ENCODE measurements at places on chromosomes 5 and 9.
A peak's percentile ranks its signal among the peaks of the same experiment; 100 is the strongest.

- no peak for DNase-seq
Observed at GRCh38 chr5:59418808-59419207, 474.7 kb downstream of the PDE4D start.

- DNase-seq = no peak
Observed at GRCh38 chr5:147472664-147473475, 37.0 kb downstream of the DPYSL3 start.

DNA sequence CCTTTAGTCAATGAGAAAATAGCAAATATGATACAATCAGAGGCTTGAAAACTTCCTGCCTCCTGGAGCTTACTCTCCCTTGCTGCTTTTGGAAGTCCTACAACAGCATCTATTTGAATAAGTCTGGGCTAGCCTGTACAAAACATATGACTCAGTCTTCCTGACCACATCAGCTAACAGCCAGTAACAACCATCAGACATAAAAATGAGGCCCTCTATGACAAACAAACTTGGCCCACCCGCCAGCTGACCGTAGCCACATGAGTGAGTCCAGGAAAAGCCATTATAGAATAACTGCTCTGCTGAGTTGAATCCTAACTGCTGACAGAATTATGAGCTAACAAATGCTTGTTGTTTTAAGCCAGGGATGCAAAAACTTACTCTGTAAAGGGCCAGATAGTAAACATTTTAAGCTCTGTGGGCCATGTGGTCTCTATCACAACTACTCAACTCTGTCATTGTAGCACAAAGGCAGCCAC is 347.6 kb downstream of the PTPRD start:
- no peak for DNase-seq

- DNase-seq = no peak
Observed at GRCh38 chr5:66551945-66552344, 44.2 kb upstream of the MAST4 start.

GRCh38 chr9:32968101-32969011 is 33.1 kb downstream of the APTX start:
- DNase-seq = no peak

- DNase-seq = no peak
Observed at GRCh38 chr5:108989761-108990392, 242.2 kb downstream of the FER start.

GRCh38 chr5:32504989-32505596 is 60.6 kb upstream of the ZFR start:
- DNase-seq = peak; percentile 94

- DNase-seq = no peak
Observed at GRCh38 chr9:1028501-1029190, 21.5 kb upstream of the DMRT2 start.

DNA sequence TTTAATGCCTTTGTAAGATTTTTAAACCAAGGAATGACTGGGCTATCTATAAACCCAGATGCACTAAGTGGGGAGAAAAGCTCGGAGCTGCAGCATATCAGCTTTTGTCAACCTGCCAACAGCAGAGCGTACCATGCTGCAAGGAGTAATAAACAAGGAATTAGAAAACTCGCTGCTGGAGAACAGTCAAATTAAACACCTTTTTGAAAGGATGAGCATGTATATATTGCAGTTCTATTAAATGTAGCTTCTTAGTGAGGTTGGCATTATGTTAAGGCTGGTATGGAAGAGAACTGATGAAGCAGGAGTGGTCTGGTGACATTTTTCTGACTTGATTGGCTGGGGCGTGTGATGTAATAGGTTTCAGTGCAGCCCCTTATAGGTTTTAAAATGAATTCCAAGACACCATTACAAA is 74.7 kb downstream of the PIK3R1 start:
- DNase-seq = no peak

DNA sequence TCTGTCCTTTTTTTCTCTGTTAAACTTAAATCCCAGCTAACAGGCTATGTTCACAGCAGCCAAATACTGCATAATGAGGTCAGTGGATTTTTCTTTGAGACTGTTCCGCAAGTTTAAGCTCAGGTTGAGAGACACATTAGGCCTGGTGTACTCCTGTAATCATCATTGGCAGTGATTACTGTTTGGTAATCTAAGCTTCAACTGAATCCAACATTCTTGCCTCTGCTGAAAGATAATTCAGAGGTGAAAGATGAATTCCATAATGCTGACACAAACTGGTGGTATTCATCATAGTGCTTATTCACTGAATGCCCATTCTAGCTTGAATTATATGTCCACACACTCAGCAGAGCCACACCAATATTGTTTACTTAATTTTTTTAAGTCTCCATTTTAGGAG is 108.5 kb downstream of the NFIB start:
- no peak for DNase-seq

- DNase-seq = no peak
Observed at GRCh38 chr9:130313103-130313858, 47.7 kb downstream of the HMCN2 start.

- DNase-seq = no peak
Observed at GRCh38 chr5:39148983-39149534, 70.3 kb downstream of the FYB1 start.

- DNase-seq = no peak
Observed at GRCh38 chr5:108687595-108688200, 60.0 kb upstream of the FER start.

DNA sequence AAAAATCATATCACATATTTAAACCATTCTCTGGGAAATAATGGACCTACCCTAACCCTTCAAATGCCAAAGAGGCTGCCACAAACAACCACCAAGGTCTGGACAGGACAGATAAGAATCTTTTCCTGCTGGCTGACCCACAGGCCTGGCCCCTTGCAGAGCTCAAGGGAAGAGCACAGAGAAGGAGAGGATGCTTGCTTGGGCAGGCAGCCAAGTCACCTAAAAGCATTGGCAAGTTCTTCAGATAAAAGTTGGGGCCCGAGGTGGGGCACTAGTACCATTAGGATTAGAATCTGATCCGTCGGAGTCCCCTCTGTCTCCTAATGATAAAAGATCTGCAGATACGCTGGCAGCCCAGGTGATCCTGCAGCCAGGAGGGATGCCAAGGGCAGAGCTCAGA is 176.6 kb downstream of the GABBR2 start:
- DNase-seq = no peak

DNA sequence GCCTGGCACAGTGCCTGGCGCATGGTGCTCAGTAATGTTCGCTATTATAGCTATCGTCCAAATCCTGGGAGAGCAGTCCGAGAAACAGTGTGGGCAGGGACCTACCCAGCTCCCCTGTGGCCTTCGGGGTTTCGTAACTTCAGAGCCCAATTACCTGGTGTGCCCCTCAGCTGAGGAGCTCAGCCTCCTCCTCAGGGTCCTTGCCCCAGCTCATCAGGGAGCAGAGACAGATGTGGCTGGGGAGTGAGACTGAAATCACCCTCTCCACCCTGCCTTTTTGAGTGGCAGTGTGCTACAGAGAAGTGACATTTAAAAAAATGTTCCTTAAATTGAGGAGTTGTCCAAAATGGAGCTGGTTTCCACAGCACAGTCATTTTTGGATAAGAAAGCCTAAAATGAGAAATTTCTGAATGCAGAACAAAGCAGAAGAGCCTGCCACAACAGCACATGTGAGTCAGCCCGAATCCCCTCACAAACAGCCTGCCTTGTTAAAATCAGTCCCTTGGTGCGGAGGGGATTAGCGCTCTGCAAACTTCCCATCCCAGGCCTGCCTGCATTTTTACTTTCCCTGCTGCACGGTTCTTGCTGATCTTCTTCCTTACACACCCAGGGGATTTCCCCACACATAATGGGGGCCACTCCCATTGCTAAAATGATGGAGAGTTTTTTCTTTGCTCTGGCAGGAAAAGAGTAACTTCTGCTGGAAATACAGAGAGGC is 78.1 kb upstream of the PITX1 start:
- DNase-seq = no peak

GRCh38 chr5:117188211-117188610 is 613.6 kb upstream of the SEMA6A start:
- DNase-seq = no peak

DNA sequence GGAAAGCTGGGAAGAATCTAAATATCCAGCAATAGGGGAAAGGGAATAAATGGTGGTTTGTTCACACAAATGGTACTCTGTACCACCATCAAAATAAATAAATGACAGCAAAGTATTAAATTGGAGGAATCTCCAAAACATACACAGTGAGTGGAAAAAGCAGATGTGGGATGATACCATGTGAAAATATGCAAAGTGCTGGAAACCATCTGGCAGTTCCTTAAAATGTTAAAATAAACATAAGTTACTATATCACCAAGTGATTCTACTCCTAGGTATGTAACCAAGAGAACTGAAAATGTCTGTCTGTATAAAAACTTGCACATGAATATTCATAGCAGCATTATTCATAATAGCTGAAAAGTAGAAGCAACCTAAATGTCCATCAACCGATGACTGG is 41.9 kb upstream of the TEX48 start:
- no peak for DNase-seq

GRCh38 chr5:125189531-125189941 is 443.1 kb upstream of the ZNF608 start:
- no peak for DNase-seq

GRCh38 chr5:102815540-102816332 is 60.6 kb downstream of the PAM start:
- no peak for DNase-seq

Data from AG09309 (cell line).